ENCODE measurements at places on chromosomes 2 and 18.
A peak's percentile ranks its signal among the peaks of the same experiment; 100 is the strongest.

- no peak for DNase-seq
These were observed 105.9 kb downstream of the AGAP1 start for GRCh38 chr2:235599596-235600338.

DNA sequence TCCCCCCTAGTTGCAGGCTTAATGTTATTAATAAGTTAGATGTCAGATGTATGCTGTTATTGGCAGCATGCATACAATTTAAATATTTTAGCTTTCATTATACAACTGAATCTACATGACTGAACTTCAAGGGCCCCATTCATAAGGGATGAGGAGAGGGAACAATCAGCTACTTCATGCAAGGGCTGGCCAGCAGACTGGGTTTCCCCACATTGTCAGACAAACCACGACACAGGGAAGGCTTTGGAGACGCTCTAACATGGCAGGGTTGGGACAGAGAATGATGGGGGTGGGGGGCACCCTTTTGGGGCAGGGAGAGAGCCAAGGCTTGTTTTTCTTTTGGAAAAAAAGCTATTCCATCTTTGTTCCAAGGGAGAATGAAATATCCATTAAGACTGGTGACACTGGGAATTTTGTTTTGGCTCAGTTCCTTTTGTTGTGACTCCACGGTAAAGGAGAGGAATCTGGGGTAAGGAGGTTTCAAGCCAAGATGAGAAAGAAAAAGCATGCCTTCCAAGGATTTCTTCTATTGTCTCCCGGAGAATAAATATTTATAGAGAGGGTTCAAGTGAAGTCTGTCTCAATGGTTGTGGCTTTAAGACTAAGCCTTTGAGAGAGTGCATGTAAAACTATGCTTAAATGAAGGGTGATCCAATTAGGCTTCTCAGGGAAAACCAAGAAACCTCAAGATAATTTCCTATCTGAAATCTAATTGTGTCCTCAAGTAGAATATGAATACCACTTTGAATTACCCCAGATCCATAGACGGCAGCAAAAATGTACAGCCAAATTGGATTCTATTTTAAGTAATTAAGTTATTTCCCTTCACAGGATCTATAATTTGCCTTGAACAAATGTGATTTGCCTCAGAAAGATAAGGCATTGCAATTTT, 5.4 kb downstream of the CXCR4 start:
- no peak for DNase-seq

DNA sequence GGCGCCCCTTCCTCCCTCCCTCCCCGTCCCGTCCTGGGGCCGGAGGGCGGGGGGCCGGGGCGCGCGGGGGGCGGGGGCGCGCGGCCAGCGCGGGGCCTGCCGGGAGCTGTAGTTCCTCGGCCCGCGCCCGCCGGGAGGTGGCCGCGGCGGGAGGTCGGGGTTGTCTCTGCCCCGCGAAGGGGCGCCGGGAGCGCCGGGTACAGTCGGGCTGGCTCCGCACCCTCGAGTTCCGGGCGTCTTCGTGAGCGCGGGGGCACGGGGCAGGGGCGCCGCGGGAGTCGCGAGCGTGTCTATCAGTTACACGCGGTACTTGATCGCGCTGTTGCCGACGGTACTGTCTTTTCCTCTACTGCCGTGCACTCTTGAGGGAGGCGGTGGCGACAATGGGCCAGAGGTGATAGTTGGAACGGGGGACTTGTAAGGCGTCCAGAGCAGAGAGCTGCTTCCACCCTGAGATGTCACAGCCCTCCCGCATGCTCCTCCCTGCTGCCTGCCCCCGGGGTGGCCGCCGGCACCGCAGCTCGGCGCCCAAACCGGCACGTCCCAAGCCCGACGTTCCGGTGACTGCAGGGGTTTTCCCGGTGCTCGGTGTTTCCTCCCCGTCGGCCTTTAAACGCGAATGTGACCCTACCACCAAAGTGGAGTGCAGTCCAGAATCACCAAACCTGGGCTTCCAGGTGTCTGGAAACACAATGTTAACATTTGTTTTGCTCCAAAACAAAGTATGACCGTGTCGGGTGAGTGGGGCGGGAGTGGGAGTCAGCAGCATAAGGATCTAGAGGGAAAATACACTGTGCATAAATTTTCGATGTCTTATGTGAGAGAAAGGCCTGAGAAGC, at the start of gene PRKD3:
Gene PRKD3, minus strand, starts transcription at position 48 of the 839 bp plus-strand sequence. CDS start 8,309 bp downstream, outside the sequence.
- DNase-seq, result peak; percentile 94

DNA sequence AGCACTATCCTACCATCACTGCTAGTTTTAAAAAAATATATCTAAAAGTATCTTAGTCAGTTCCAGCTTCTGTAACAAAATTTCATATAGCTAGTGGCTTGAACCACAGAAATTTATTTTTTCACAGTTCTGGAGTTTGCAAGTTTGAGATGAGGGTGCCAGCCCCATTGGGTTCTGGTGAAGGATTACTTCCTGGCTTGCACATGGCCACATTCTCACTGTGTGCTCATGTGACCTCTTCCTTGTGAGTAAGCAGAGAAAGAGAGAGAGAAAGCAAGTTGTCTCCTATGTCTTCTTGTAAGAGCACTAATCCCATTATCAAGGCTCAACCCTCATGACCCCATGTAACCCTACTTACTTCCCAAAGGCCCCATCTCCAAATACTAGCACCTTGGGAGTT, 158.9 kb downstream of the DOK6 start:
- no peak for DNase-seq

- no peak for DNase-seq
These were observed 26.3 kb upstream of the AGAP1 start for GRCh38 chr2:235467588-235467987.

GRCh38 chr2:85255813-85256594, 71.8 kb downstream of the TGOLN2 start:
- no peak for DNase-seq

GRCh38 chr2:60416221-60417008, 137.0 kb downstream of the BCL11A start:
- no peak for DNase-seq

GRCh38 chr18:54742659-54743604, 85.3 kb upstream of the RAB27B start:
- no peak for DNase-seq

Measured in GM20000 (cell line).